ENCODE measurements at places on chromosomes 11 and 22.

- no peak for DNase-seq
These were observed 262.3 kb upstream of the MTNR1B start for GRCh38 chr11:92707173-92707619.

DNA sequence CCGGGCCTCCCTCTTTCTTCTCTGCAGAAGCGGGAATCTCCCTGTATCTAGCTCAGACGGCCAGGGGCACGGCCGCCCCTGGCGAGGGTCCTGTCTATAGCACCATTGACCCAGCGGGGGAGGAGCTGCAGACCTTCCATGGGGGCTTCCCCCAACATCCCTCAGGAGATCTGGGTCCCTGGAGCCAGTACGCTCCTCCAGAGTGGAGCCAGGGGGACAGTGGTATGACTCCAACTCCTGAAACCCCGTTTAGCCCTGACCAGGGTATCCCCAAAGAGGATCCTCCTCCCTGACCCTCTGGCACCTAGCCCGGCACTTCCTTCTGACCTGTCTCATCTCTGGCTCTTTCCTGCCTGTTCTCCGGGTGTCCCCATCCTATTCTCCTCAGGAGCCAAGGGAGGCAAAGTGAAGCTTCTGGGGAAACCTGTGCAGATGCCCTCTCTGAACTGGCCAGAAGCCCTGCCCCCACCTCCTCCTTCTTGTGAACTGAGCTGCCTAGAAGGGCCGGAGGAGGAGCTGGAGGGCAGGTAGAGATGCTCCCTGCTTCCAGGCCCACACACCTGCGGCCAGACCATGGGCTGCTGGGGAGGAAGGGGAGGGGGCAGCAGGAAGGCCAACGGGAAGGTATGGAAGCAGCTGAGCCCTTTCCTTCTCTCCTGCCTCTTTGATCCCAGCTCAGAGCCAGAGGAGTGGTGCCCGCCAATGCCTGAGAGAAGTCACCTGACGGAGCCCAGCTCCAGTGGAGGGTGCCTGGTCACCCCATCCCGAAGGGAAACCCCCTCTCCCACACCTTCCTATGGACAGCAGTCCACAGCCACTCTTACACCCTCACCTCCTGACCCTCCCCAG, 12.9 kb downstream of the ROBO3 start:
- no peak for DNase-seq

DNA sequence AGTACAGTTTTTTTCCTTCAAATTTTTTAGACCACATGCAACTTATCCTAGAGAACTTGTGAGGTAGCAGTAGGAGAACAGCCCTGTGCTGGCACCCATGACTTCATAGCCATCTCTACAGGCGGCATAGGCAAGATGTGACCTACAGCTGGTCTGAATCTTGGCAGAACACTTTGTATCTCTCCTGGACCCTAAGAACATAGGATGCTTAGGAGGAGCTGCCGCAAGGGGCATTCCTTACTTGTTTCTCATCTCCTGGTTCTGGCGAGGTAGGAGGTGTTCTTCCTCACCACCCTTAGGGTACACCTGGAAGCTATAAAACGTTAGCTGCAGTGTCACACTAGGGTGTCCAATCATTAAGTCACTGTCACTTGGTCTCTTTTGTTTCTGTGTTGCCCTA, 16.4 kb downstream of the CWC15 start:
- no peak for DNase-seq

GRCh38 chr11:32030875-32031503, 59.9 kb upstream of the RCN1 start:
- DNase-seq: no peak

- DNase-seq: no peak
These were observed 9.8 kb downstream of the THAP12 start for GRCh38 chr11:76371170-76371569.

DNA sequence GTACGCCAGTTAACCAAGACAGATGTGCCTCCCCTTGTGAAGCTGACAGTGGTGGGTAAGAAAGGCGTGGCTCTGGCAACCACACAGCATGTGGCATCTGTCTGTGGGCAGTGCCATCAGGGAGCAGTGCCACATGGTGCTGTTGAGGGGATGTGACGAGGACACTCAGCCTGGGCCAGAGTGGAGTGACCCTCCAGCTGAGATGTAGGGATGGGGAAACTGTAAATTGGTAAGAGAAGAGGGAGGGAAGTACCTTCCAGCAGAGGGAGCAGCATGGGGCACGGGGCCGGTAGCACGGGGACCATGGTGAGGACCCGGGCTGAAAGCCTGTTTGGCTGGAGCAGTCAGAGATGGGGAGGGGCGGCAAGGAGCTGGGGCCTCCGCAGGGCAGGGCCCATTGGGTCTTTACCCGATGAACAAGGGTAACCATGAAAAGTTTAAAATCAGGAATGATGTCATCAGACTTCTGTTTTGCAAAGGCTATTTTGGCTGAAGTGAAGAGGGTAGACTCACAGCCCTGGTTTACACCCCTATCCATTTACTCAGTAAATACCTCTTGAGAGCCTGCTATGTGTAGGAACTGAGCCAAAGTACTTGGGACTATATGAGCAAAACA, 10.4 kb downstream of the TMPRSS6 start:
- DNase-seq: no peak

- DNase-seq: no peak
These were observed 61.1 kb upstream of the PHOX2A start for GRCh38 chr11:72305077-72305476.

GRCh38 chr11:39910087-39910486, 1549.4 kb downstream of the LRRC4C start:
- no peak for DNase-seq

- no peak for DNase-seq
These were observed 9.8 kb downstream of the PPFIBP2 start for GRCh38 chr11:7523416-7524210.

DNA sequence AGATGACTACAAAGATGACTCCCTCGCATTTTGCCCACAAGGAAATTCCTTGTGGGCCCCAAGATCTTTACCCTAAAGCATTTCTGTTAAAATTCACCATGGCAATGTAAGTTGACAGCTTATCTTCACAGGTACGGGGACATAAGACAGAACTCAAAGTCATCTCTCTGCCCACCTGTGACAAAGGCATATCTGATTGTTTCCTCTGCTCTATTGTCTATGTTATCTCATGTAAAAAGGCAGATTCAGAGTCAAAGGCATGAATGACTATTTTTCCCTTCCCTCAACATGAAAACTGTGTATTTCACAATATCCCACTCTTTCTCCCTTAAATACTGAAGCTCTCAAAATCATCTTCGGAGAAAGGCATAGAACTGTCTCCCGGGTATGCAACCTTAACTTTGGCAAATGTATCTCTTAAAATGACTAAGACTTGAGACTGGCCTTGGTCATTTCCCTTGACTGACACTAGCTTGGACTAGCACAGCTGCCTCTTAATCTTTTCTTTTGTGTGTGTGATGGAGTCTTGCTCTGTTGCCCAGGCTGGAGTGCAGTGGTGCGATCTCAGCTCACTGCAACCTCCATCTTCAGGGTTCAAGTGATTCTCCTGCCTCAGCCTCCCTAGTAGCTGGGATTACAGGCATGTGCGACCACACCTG, 103.2 kb downstream of the MICAL3 start:
- DNase-seq: no peak

DNA sequence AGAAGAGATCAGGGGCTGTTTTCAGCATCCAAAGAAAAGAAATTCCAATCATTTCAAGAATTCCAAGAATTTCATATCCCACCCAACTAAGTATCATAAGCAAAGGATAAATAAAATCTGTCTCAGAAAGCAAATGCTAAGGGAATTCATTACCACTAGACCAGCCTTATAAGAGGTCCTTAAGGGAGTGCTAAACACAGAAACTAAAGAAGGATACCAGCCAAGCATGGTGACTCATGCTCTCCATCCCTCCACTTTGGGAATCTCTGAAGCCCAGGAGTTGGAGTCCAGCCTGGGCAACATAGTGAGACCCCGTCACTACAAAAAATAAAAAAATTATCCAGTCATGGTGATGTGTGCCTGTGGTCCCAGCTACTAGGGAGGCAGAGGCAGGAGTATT, 17.8 kb downstream of the FADD start:
- DNase-seq: no peak
